ENCODE measurements at places on chromosomes 4 and X.

- DNase-seq, result no peak
Observed at GRCh38 chr4:171025343-171025742, 787.9 kb upstream of the GALNTL6 start.

DNA sequence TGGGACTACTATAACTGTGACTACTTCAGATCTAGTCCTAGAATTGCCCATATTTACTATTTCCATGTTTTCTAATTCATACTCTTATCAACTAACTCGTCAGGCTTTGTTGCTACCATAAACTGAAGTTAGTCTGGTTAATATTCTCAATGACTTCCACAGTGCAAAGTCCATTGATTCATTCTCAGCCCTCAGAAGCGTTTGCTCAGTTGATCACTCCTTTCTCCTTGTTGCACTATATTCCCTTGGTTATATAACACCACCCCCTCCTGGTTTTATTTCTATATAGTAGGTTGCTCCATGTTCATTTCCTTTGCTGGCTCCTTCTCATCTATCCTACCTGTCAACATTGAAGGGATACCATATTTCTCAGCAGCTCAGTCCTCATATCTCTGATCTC lies 27.2 kb upstream of the SLC6A14 start:
- no peak for DNase-seq

GRCh38 chrX:1853916-1854315 lies 239.1 kb downstream of the ASMT start:
- DNase-seq, result no peak

- DNase-seq, result no peak
Observed at GRCh38 chrX:17792826-17793225, 55.5 kb downstream of the SCML1 start.

- no peak for DNase-seq
Observed at GRCh38 chr4:183429489-183429888, 14.9 kb upstream of the CDKN2AIP start.

GRCh38 chr4:1154523-1155182 lies 17.7 kb downstream of the SPON2 start:
- DNase-seq, result no peak

GRCh38 chrX:48890934-48891401 lies 6.6 kb downstream of the TIMM17B start:
- peak; percentile 41 for DNase-seq

DNA sequence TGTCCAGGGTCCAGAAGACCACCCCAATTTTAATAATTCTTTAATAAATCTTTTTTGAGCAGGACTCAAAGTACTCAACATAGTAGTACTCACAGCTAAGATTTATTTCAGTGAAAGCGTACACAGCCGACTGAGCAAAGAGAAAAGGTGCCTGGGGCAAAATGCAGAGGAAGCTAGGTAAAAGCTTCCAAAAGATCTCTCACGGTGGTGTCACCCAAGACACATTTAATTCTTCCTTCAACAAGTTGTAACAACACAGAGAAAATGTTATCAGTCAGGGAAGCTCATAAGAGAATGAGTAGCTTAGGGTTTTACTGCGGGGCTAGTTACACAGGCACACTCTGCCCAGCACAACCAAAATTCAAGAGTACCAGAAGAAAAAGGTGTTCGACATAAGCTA lies 201.1 kb downstream of the OPHN1 start:
- DNase-seq, result no peak

GRCh38 chr4:24537025-24537424 lies 47.3 kb downstream of the DHX15 start:
- no peak for DNase-seq

- no peak for DNase-seq
Observed at GRCh38 chr4:109441862-109442458, 8.3 kb downstream of the SEC24B start.

GRCh38 chr4:147596981-147597380 lies 20.2 kb upstream of the TMEM184C start:
- DNase-seq, result no peak

DNA sequence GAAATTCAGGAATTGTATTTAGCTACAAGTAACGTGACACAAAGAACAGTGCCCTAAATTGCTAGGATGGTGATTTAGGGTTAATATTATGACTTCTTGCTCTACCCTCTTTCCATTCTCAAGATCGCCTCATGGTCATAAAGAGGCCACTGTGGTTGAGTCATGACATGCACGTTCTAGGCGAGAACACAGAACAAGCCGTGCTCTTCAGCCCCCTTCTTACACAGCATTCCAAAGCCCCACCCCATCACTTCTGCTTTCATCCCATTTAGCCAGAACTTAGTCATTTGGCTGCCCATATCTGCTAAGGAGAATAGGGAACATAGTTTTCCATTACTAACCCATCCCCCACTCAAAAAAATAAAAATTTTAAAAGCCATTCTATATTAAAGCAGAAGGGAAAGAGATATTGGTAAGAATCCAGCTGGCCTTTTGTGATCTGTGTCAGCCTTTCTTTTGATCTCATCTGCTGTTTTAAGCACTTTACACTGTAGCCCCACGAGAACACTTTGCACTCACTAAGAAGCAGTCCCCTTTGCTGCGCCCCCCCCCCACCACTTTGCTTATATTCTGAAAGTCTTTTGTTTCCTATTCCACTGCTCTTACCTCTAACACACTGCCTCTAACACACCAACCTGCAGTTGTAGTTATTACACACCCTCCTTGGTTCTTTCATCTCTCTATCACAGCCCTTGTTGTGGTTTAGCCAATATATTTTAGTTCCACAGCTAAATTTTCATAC lies 28.4 kb downstream of the NPNT start:
- no peak for DNase-seq

GRCh38 chr4:25694466-25694865 lies 38.8 kb downstream of the SLC34A2 start:
- DNase-seq, result no peak

GRCh38 chr4:120960656-120961267 lies 38.2 kb upstream of the PRDM5 start:
- no peak for DNase-seq

GRCh38 chrX:49978176-49978575 lies 55.8 kb downstream of the CLCN5 start:
- DNase-seq, result no peak

GRCh38 chr4:4306920-4307319 lies 16.9 kb downstream of the ZBTB49 start:
- DNase-seq, result no peak

GRCh38 chrX:30144221-30144620 lies 71.1 kb upstream of the MAGEB2 start:
- DNase-seq, result no peak

DNA sequence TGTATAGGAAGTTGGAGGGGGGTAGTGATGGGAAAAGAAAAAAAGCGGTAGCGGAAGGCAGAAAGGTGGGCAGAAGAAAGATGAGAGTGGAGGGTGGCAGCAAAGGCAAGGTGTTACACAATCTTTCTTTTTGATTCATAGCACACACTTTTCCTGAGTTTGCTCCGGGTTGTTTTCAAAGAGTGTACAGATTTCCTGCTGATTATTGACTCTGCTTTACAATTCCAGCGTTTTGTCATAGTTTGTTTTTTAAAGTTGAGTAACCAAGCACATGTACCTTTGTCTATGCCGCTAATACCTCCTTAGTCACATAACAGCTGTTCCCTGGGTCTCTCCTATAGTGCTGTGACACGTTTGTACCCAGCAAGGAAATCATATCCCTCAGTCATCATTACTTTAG lies 50.3 kb downstream of the AGA start:
- no peak for DNase-seq

- DNase-seq, result no peak
Observed at GRCh38 chr4:97627750-97628149, 515.5 kb downstream of the STPG2 start.

- no peak for DNase-seq
Observed at GRCh38 chrX:134794692-134795091, 136.4 kb upstream of the PLAC1 start.

GRCh38 chrX:94454606-94455005 lies 780.6 kb downstream of the FAM133A start:
- no peak for DNase-seq

- DNase-seq, result no peak
Observed at GRCh38 chr4:4655901-4656300, 114.1 kb upstream of the STX18 start.

GRCh38 chr4:61877893-61878292 lies 677.8 kb downstream of the ADGRL3 start:
- DNase-seq, result no peak

DNA sequence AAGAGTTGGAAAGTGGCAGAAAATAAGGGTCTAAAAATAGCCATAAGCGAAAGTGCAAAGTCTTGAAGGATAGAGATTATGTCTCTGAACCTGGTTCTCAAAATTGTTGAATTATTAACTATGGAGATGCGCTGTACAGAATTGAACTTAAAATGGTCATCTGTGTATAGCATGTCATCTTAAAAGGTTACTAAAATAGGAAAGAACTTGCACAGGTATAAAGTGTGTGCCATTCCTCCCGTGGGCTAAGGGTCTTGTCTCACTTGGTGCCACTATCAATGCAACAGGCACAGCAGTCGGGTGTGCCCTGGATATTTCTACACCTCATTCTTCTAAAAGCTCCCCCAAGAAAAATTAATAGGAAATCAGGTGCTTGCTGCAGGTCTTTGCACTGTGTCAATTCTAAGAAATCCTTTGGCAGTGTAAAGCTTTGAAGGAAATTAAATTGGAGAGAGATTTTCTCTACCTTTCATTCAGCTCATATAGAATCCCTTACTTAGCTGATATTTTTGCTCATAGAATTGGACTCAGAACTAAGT lies 2.4 kb downstream of the SORBS2 start:
- no peak for DNase-seq

GRCh38 chrX:155778844-155779553 lies 102.1 kb upstream of the VAMP7 start:
- DNase-seq, result no peak

- DNase-seq, result no peak
Observed at GRCh38 chr4:89952458-89952857, 57.8 kb downstream of the MMRN1 start.

- peak; percentile 86 for DNase-seq
Observed at GRCh38 chr4:81307991-81308390, 93.0 kb upstream of the PRKG2 start.

DNA sequence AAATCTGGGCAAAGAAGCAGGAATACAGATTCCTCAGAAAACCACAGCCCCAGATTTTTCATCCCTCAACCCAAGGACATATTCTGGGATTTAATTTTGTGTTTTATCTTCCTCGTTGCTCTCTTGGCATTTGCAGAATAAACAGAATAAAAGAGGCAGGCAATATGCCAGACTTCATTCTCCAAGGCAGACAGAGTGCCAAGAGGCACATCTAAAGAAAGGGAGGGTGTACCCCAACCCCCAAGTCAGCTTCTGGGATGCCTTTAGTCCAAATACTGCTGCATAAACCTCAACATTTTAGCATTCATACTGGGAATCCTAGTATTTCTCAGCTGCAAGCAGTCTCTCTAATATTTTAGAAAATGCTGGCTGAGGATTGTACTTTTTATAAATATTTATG lies 629.2 kb downstream of the KLHL13 start:
- no peak for DNase-seq

- peak; percentile 88 for DNase-seq
Observed at GRCh38 chrX:121802881-121803412, 755.5 kb downstream of the GLUD2 start.

- no peak for DNase-seq
Observed at GRCh38 chr4:76545226-76545884, 110.3 kb downstream of the SHROOM3 start.

DNA sequence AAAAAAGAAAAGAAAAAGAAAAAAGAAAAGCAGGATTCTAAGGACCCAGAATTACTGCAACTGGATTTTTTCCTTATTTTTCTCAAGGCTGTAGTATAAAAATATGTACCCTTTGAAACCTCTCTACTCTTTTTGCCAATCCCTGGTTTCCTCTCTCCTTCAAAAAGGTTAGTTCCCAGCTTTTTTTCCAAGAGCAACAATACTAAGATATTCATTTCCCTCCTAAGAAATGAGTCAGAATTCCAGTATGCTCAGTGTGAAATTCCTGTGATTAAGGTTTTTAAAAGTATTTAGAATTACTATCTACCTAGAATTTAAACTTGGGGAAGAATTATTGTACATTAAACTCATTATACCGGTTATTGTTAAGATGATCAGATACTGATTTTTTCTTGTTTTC lies 22.0 kb downstream of the SMIM14 start:
- DNase-seq, result no peak

DNA sequence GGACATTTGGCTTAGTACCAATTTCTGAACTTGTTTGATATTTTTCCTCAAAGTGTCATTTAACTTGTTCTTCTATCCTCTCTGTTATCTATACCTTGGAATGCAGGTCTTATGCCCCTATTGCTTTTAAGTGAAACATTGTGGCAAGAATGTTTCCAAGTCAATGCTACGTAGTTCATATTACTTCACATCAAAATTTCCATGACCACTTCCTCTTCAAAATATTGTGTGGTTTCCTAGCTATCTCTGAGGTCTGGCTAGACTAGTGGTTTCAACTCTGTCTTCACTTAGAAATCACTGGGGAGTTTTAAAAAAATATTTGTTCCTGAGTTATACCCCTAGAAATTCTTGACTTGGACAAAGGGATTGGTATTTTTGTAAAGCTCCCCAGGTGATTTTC lies 20.2 kb upstream of the RASGEF1B start:
- no peak for DNase-seq

DNA sequence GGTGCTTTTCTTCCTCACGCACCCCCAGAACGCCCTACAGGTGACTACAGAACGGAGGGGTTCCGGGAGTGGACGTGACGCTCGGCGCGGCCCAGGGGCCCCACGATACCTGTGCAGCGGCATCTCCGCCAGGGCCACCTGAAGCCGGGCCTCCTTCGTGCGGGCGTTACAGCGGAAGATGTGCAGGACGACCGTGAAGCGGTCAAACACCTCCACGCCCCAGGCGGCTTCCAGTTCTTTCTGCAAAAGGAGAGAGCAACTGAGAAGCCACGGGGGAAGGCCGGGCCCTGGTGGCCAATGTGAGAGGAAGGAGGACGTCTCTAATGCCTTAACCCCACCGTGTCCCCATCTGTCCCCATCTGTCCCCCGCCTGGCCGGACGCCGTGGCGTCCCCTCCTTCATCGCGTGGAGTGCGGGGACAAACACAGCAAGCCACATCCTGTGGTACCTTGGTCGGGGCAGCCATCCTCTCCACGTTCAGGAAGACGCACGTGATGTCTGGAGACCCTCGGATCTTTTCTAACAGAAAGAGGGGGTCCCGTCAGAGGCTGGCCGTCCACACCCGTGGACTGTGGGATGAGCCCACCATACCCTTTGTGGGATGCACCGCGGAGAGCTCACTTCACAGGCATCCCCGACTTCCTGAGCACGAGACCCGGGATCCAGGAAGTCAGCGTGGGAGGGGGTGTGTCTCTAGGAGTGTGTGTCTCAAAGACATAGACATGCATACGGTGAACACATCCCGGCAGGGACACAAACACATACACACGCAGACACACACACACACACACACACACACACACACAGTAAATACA lies 3.6 kb downstream of the GTPBP6 start:
- DNase-seq, result no peak

- DNase-seq, result no peak
Observed at GRCh38 chrX:632366-633042, 1.9 kb downstream of the SHOX start.
